Pancreas (tissue), 10 donors: ENCODE measurements at places on chromosomes 2 and 18. TPM values are rescaled to one million over a fixed set of nuclear protein-coding genes. Genes with fewer than 3 reads are reported as not detected.

DNA sequence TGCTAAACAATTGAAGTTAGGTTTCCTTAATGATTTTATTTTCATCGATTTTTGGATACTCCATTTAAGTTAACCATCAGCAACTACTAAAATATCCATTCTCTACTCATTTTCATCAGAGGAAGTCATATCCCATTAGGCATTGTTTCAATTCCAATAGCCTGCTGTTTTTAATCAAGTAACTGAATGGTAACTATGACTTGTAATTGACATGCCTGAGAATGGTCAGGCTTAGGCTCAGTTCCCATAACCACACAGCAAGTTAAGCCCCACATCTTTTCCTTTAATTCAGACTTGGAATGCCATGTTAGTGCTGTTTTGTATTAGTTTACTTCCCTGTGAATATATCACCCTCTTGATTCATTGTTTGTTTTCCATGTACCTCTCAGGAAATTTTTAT is 398.8 kb downstream of the ARHGAP15 start:
- peaks cover 8% of the 10 kb centered on the region for H3K4me1 ChIP-seq
- no peak overlapping the region for H3K27ac ChIP-seq
- H3K36me3 ChIP-seq = no peaks in the 10 kb centered on the region
- no peaks in the 10 kb centered on the region for H3K27me3 ChIP-seq

L3MBTL4 gene
- total RNA-seq = 9.8 TPM

PPP1R1C gene
- 0.58 TPM for total RNA-seq

DNA sequence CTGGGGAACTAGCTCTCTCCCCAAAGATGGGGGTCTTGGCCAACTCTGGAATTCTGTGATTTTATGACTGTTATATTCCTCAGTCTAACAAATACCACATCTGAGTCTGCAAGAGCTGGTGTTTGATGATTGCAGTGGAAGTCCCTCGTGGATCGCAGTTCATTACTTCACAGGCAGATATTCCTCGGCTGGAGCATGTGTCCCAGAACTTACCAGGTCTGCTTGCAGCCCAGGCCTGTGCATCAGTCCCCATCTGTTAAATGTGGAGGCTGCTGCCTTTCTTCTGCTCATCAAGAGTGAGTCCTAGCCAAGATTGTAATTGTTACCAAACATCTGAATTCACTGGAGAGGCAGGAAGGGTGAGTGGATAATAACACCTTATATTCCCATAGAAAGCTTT is 55.5 kb downstream of the PRKCE start:
- no peaks in the 10 kb centered on the region for H3K27me3 ChIP-seq
- H3K4me1 ChIP-seq = peaks cover 7% of the 10 kb centered on the region
- no peak overlapping the region for H3K4me3 ChIP-seq
- H3K36me3 ChIP-seq = no peaks in the 10 kb centered on the region
- DNase-seq = no peak
- no peak overlapping the region for H3K27ac ChIP-seq

DNA sequence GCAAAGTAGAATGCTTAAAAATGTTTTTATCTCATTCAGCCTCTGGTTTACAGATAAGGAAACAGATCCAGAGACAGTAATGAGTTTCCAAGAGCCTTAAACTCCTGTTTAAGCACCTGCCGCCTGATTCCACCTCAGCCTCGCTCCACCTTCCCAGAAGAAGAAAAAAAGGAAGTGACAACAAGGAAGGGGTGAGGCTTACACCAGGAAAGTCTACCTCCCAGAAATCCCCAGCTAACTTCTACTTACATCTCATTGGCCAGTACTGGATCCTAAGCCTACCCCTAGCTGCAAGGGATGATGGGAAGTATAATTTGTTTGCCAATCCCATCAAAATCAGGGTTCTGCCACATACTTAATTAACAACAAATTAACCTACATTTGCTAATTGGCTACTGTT is 15.3 kb upstream of the ARID5A start:
- no peaks in the 10 kb centered on the region for H3K27me3 ChIP-seq
- no peak overlapping the region for H3K27ac ChIP-seq
- no peak overlapping the region for H3K4me3 ChIP-seq
- no peaks in the 10 kb centered on the region for H3K4me1 ChIP-seq
- H3K36me3 ChIP-seq = no peaks in the 10 kb centered on the region

DNA sequence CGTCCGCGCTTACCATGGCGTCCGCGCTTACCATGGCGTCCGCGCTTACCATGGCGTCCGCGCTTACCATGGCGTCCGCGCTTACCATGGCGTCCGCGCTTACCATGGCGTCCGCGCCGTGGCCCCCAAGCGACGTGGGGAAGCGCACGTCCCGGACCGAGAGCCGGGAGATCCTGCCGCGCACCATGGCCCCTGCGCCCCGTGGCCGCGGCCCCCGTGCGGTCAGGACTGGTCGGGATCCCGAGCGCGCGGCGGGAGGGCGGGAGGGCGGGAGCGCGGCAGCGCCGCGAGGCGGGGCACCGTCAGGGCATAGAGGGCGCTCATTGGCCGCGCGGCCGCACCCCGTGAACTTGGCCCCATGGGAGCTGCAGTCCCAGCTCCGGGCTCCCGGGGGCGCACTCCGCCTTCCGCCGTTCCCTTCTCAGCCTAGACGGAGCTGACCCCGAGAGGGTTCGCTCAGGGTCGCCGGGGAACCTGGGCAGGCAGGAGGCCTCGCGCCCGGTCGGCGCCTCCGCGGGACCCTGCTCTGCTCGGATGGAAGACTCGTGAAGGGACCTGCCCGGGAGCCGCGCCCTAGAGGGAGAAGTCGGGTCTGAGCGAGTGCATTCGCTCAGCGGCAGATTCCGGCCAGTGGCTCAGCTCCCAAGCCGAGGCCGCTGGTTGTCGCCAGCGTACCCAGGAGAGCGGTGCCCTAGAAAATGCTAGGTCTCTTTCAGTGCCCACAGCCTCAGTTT is at the start of gene ENOSF1:
Gene ENOSF1, minus strand, starts transcription at position 230 of the 734 bp plus-strand sequence. Its CDS starts 43 bp downstream, at position 187.
- peak within 1 kb of the TSS; percentile 77 for H3K27ac ChIP-seq
- no peaks in the 10 kb centered on the region for H3K36me3 ChIP-seq
- peak; percentile 96 for DNase-seq
- peaks cover 5% of the 10 kb centered on the region for H3K4me1 ChIP-seq
- H3K27me3 ChIP-seq = no peaks in the 10 kb centered on the region
- peak within 1 kb of the TSS; percentile 63 for H3K4me3 ChIP-seq

GRCh38 chr18:55738483-55739114 is 150.6 kb upstream of the TCF4 start:
- no peak overlapping the region for H3K27ac ChIP-seq
- H3K4me3 ChIP-seq = no peak overlapping the region
- DNase-seq = no peak
- H3K36me3 ChIP-seq = no peaks in the 10 kb centered on the region

RAB6C gene
- 0.09 TPM for total RNA-seq

DNA sequence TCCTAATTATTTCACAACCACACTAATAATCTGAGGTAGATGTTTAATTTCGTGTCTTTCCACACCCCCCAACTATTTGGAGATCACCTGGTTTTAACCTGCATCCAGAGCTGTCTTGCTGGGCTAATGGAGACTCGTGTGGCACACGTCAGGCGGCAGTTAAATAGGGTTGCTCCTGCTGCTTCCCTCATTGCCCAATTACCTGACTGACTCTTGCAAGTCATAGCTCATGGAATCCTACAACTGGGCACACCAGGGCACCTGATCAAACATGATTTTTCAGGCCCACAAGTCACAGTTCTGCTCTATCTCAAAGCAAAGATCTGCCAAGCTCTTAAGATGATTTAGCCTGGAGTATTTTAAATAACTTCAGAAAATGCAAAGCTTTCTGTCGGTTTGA is 1430.4 kb upstream of the ACVR2A start:
- no peak overlapping the region for H3K27ac ChIP-seq
- no peaks in the 10 kb centered on the region for H3K36me3 ChIP-seq
- H3K27me3 ChIP-seq = no peaks in the 10 kb centered on the region
- no peaks in the 10 kb centered on the region for H3K4me1 ChIP-seq
- no peak for DNase-seq
- no peak overlapping the region for H3K4me3 ChIP-seq

DNA sequence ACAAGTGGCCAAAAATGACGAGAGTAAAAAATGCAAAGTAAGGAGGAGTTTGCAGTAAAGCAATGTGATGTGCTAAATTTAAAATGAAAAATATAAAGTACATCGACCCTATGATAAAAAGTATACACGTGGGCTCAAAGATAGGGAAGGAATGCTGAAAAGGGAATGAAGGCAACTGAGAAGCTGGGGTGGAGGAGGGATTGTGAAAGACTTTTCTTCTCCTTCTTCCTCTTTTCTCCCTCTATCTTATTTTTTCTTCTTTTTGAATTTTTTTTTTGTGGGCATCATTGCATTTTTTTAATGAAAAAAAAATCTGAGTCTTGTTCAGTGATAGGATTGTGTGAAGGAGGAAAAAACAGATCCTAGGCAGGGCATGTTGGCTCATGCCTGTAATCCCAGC is 57.6 kb upstream of the STK17B start:
- peaks cover 14% of the 10 kb centered on the region for H3K4me1 ChIP-seq
- H3K36me3 ChIP-seq = no peaks in the 10 kb centered on the region
- no peak overlapping the region for H3K27ac ChIP-seq
- no peak for DNase-seq
- H3K4me3 ChIP-seq = no peak overlapping the region
- no peaks in the 10 kb centered on the region for H3K27me3 ChIP-seq

CCBE1 gene
- 0.75 TPM for total RNA-seq

RNF152 gene
- 6.1 TPM for total RNA-seq

GRCh38 chr2:69104261-69104660 is 91.3 kb downstream of the ANTXR1 start:
- DNase-seq = no peak
- H3K27ac ChIP-seq = no peak overlapping the region
- no peaks in the 10 kb centered on the region for H3K36me3 ChIP-seq
- no peaks in the 10 kb centered on the region for H3K4me1 ChIP-seq
- H3K4me3 ChIP-seq = no peak overlapping the region

ASXL3 gene
- 1.9 TPM for total RNA-seq

DNA sequence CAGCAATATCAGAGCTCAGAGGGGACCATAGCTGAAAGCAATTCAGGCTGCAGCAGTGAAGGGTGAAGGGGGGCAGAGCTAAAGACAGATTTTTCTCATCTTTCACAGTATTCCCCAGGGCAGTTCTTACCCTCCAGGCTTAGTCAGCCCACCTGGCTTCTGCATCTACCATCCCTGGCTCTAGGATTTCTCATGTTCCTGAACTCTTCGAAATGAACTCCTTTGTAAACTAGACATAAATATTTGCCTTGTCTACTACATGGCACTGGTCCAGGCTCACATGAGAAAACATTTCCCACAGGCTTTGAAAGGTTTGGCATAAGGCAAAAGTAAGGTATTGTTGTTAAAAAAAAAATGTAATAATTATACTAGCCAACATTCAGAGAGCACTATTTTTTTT is 23.6 kb upstream of the NEB start:
- no peaks in the 10 kb centered on the region for H3K27me3 ChIP-seq
- no peak overlapping the region for H3K27ac ChIP-seq
- H3K4me3 ChIP-seq = no peak overlapping the region
- no peak for DNase-seq
- no peaks in the 10 kb centered on the region for H3K36me3 ChIP-seq

GRCh38 chr2:231017231-231017598 is 20.1 kb upstream of the C2orf72 start:
- no peak overlapping the region for H3K4me3 ChIP-seq
- no peak for DNase-seq
- H3K27me3 ChIP-seq = no peaks in the 10 kb centered on the region
- H3K36me3 ChIP-seq = no peaks in the 10 kb centered on the region

IL1A gene
- 0.08 TPM for total RNA-seq

DNA sequence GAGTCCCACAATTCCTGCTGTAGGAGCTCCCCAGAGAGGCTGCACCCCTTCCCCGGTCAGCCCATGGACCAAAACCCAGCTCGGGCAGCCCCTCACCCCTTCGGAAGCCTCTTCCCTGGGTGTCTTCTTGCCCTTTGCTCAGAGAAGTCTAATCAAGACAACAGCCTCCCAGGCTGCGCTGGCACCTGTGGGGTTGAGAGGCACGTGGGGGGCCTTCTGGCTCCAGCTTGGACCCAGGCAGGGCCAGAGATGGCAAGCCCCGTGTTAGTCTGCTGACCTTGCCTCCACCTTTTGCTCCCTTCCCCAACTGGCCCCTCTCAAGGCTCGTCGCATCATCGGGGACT is 10.4 kb downstream of the SLC4A3 start:
- H3K4me1 ChIP-seq = peaks cover 2% of the 10 kb centered on the region
- H3K36me3 ChIP-seq = no peaks in the 10 kb centered on the region
- no peaks in the 10 kb centered on the region for H3K27me3 ChIP-seq
- DNase-seq = no peak

GRCh38 chr2:44136252-44136651 is 32.4 kb upstream of the PPM1B start:
- no peak for DNase-seq
- no peaks in the 10 kb centered on the region for H3K27me3 ChIP-seq
- no peaks in the 10 kb centered on the region for H3K4me1 ChIP-seq
- H3K4me3 ChIP-seq = no peak overlapping the region
- no peak overlapping the region for H3K27ac ChIP-seq
